ENCODE measurements at places on chromosomes 3 and 15.

GRCh38 chr3:125055913-125056745, at the start of gene HEG1:
HEG1 (minus strand) TSS chr3:125055997; CDS start chr3:125055890, 107 bp downstream.
- DNase-seq = no peak

- no peak for DNase-seq
These were observed 4.9 kb upstream of the TP63 start for GRCh38 chr3:189626286-189626685.

GRCh38 chr15:77063249-77063648, 7.7 kb downstream of the TSPAN3 start:
- DNase-seq = no peak

DNA sequence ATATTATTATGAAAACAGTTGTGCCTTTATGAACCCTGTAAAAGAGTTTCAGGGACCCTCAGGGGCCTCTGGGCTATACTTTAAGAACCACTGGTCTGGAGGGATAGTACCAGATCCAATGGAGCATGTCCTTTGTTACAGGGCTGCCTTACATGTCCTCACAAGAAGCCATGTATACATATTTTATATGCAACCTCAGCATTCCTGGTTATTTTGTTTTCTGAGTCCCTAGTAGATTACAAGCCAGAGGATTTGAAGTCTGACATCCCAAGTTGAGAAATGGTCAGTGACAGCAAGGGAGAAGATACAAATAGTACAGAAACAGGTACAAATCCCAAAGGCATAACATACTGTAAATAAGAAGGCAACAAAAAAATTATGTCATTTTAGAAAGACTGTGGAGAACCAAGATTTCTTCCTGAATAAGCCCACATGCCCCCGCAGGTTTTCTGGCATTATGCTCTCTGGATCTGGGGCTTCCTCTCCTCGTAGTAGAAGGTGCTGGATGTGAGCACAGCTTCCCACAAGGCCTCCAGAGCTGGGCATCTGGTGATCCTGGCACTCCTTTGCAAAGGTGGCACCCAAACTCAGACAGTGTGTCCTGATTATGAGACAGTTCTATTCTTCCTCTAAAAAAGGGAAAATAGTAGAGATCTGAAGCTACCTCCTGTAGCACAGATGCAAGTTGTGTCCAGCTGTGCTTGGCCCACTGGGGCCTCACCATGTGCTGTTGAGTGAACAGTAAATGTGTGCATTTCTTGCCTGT, 114.0 kb downstream of the NR1D2 start:
- DNase-seq = no peak

GRCh38 chr3:192947421-192947820, 29.8 kb upstream of the MB21D2 start:
- no peak for DNase-seq

DNA sequence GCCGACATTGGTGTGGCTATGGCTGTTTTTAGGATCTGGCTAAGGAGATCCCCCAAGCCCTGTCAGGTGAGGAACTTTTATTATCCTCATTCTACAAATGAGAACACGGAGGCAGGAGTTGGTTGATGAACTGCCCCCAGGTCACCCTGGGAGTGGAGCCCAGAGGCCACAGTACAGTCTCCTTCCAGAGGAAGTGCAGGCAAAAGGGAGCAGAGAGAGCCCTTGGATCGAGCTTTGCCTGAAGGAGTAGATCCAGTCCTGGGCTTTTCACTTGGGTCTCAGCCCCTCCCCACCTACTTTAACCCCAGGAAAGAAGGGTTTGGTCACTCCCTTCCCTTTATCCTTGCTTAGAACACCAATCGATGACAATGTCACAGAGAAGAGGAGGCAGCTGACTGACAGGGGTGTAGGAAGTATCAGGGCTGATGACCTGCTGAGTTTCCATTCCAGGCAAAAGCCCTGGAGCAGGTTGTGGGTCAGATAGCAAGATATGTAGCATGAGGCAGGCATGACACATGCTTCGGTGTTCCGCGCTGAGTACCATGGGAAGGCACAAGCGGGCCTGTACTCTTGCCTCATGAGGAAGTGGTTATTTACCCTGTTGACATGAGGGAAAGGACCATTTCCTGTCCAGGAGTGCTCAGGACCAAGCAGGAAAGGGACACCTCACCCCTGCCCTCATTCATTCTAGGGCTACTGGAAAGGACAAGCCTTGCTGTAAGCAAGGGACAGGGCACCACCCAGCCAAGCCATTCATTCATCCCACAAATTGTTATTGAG, 5.8 kb upstream of the PLA2G4D start:
- DNase-seq = no peak

DNA sequence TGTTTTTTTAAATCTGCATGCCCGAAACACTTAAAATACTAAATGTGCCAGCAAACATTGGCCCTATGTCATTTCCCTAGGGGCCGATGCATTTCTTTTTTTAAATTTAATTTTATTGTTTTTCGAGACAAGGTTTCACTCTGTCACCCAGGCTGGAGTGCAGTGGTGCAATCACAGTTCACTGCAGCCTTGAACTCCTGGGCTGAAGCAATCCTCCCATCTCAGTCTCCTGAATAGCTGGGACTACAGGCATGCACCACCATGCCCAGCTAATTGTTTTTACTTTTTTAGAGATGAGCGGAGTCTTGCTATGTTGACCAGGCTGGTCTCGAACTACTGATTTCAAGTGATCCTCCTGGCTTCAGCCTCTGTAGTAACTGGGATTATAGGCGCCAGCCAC, 5.5 kb downstream of the PARP9 start:
- DNase-seq = no peak

DNA sequence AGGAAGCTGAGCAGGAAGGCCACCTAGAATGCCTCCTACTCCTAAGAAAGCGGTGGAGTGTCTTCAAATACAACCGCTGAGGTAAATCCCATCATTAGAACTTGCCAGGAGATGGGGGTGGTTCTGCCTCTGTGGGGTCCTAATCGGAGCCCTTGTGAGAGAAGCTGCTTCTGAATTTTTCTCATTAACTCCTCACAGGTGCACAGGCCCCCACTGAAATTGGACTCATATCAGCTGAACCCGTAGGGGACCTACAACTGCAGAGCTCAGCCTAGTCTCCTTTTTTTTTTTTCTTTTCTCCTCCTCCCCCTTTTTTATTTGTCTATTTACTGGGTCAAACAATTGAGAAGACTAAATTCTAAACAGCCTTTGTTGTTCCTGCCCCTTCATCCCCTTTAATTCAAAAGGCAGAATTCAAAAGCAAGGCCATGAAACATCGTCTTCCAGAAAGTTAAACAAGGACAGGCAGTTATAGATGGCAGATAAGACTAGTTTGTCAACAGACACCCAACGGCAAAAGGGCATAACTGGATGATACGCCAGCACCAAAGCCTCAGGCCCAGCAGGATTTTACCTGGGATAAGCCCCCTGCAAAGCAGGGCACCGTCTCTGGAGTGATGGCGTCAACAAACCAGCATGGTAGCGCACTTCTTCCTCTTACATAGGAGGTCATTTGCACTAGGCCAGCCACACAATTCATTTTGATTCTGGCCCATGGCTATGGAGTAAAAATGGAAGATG, 213.7 kb upstream of the HES1 start:
- no peak for DNase-seq

DNA sequence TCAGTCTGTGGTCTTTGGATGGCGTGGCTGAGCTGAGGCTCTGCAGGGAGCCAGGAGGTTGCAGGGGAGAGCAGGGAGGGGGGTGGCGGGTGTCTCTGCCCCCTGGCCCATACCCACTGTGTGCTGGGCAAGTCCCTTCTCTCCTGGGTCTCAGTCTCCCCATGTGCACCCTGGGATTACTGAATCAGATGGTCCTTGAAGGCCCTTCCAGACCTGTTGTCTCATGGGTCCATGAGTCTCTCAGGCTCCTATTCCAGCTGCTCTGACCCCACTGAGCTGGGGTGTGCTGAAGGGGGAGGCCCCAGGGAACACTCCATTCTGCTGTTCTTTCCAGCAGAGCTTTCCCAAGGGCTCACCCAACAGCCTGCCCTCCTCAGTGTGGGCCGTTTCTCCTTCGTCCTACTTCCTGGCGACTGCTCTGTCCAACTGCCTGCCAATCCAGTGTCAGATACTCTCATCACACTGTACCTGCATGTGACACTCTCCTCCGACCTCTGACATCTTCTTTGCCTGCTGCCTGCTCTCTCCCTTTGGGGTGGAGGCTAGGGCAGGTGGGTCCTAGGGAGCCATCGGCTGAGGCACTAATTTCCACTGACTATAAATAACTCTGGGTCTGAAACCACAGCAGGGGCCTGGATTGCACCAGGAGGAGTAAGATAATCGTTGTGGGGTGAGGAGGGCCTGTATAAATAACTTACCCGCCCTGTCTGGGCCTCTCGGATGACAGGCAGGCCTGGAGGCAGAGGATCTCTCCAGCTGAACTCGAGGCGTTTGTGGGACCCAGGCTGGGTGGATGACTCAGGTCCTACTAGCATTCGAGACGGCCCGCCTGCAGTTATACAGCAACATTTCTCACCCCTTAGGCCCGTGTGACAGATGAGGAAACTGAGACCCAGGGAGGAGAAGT, 67.1 kb downstream of the ATP2B2 start:
- DNase-seq = no peak

GRCh38 chr15:101114166-101114565, 137.7 kb downstream of the CHSY1 start:
- DNase-seq = no peak

DNA sequence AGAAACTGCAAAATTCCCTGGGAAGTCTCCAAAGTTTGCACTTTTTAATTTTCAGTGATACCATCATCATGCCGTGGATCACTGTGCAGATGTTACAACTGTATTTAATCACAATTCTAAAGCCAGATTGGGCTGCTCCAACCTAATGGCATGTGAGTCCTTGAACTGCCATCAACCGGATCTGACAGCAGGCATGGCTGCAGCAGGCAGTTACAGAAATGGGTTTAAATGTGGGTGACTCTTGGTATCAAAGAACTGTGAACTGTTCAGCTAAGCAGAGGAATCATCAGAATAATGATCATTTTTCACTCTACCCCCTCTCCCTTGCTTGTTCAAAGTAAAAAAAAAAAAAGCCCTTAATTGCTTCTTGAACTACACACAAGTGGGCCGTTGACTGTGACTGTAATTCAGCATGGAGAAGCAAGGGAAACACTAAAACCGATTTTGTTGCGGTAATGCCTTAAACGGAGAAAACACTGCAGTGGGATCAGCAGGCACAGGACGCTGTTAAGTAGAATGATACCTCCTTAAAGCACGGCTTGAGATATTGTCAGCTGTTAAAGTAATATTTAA, 152.4 kb downstream of the RORA start:
- DNase-seq = no peak

DNA sequence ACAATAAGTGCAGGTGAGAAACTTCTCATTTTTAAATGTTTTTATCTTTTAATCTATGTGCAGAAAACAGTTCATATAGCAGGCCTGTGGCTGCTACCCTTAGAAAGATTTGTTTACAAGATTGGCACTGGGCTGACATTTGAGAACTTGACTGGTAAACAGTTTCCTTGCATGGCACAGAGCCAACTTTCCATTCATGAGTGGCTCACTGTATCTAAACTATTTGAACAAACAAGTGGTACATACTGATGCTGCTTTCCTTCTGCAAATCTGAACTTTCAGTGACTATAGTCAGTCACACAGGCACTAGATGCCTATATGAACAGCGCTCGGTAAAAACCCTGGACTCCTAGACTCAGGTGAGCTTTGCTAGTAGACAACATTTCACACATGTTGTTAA, 6.3 kb upstream of the GTPBP8 start:
- no peak for DNase-seq

GRCh38 chr15:51335538-51336410, 2.6 kb downstream of the CYP19A1 start:
- no peak for DNase-seq

GRCh38 chr15:85282504-85283115, 97.8 kb upstream of the AKAP13 start:
- DNase-seq = no peak

DNA sequence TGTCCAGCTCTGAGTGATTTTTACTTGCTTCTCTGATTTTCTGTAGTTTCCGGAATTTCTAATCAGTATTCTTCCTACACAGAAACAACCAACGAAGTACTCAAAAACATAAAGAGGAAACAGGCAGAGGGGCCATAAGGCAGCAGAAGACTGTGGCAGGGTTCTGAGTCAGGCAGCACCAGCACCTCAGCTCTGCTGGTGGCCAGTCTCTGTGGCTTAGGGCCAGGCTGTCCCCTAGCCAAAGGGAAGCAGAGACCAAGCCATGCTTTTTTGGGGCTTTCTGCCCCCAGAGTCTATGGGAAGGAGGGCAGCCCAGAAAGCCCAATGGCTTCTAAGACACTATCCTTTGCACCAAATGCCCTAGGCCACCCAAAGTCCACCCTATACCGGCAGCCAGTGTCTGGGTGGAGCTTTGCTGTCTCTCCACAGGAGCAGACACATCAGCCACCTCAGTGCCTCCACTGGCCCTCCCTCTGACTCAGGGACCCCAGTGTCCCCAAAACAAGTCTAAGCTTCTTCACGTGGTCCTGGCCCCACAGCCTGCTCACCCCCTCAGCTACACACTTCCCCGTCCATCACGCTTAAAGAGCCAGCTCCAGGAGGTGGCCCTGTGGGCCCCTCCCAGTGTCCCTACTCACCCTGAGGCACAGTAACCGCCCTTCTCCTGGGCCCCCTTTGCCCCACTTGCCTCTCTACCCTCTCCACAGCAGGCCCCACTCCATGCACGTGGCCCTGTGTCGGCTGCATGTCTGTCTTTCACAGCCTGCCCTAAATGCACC, 46.2 kb downstream of the CCDC12 start:
- DNase-seq = no peak

GRCh38 chr3:105827959-105828358, 40.9 kb downstream of the CBLB start:
- no peak for DNase-seq

GRCh38 chr3:191882289-191882688, 421.3 kb downstream of the PYDC2 start:
- DNase-seq = no peak

DNA sequence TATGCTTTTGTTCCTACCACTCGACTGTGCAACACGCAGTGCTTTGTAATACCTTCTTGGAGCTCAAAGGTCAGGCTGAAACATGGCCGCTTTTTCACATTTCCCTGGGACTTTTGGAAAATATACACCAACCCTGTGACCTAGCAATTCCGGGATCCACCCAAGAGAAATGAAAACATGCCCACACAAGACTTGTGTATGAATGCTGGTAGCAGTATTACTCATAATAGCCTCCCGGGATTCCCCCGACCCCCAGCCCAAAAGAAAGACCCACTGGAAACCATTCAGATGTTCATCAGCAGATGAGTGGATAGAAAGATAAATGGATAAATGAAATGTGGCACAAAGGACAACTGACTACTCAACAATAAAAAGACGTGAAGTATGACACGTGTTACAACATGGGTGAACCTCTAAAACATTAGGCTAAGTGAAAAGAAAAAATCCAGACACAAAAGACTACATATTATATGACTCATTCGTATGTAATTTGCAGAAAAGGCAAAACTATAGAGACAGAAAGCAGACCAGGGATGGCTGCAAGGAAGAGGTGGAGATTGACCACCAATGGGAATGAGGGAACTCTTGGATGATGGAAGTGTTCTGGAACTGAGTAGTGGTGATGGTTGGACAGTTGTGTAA, 104.1 kb downstream of the PGPEP1L start:
- DNase-seq = no peak

- DNase-seq = no peak
These were observed 233.3 kb downstream of the RBMS3 start for GRCh38 chr3:29514170-29514569.

GRCh38 chr3:129656659-129657247, 50.3 kb upstream of the PLXND1 start:
- no peak for DNase-seq
